ENCODE measurements at places on chromosomes 11 and 22. TPM values are rescaled to one million over a fixed set of nuclear protein-coding genes. Genes with fewer than 3 reads are reported as not detected.

DNA sequence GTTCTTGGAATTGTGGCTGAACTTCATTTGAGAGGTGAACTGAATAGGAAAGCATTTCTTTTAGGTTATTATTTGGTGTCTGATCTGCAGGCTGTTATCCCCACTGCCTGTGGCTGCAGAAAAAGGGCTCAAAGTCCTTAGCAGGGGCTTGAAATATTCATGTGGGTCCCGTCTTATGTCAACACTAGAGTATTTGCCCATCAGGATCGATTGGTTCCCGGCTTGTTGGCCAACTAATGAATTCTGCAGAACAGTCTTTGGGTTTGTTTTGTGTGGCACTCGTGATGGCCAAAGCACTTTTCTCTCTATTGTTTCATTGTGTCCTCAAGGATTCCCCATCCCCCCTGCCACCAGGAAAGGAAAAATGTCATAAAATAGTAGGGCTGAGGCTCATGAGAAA lies 211.9 kb downstream of the MYO18B start:
- no peak for DNase-seq
- no peak overlapping the region for H3K27ac ChIP-seq
- no peak overlapping the region for H3K4me3 ChIP-seq
- no peaks in the 10 kb centered on the region for H3K4me1 ChIP-seq
- no peaks in the 10 kb centered on the region for H3K36me3 ChIP-seq

Gene PHETA2
- 3.1 TPM for total RNA-seq

DNA sequence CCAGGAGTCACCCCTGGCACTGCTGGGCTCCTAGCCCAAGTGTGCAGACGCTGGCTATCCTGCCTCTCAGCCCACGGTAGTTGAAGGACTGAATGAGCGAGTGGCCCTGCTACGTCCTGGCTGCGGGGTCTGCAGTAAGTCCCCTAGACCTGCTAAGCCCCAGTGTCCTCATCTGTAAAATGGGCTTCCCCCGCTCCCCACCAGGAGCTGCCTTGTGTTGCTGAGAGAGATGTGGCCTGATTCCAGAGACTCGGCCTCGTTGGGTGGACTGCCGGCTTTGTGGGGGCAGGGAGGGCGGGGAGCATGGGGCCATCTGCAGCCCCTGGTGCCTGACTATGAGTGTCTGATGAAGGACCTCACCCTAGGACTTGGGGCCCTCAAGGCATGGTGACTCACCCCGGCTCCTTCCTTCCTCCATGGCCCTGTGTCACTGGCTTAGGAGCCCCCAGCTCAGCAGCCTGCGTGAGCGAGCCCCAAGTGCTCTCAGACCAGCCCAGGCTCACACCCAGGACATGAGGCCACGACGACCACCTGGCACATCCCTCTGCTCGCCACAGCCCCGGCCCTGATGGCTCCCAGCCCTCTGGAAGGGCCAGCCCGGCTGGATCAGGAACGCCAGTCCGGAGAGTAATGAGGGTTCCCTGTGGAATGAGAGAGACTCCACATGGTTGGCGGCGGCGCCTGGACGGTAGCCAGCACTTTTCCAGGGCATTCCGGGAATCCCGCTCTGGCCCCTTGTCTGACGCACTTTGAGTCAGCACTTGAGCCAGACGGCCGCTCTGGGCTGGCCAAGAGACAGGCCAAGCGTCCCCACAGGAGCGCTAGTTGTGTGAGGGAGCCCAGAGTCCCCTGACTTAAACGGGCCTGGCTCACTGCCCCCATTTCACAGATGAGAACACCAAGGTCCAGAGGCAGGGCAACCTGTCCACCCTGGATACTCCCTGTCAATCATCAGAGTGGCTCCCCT lies 50.5 kb upstream of the SHISAL1 start:
- H3K36me3 ChIP-seq, result no peaks in the 10 kb centered on the region
- H3K4me3 ChIP-seq, result no peak overlapping the region
- H3K27me3 ChIP-seq, result no peaks in the 10 kb centered on the region
- H3K27ac ChIP-seq, result no peak overlapping the region
- H3K4me1 ChIP-seq, result no peaks in the 10 kb centered on the region
- DNase-seq, result no peak

Gene TRIM48
- not detected for total RNA-seq

Gene GTSE1
- 27.4 TPM for total RNA-seq

Gene GRM5
- total RNA-seq, result not detected

Gene HPS4
- 36.7 TPM for total RNA-seq

GRCh38 chr11:86955111-86955360 lies 159 bp downstream of the FZD4 start:
- H3K27ac ChIP-seq, result peak overlapping the region; percentile 43
- peaks cover 5% of the 10 kb centered on the region for H3K4me1 ChIP-seq
- no peak for DNase-seq
- peaks cover 4% of the 10 kb centered on the region for H3K27me3 ChIP-seq

GRCh38 chr22:45246060-45246985 lies 5.6 kb upstream of the KIAA0930 start:
- H3K4me3 ChIP-seq, result no peak overlapping the region
- no peaks in the 10 kb centered on the region for H3K36me3 ChIP-seq

Gene LIMK2
- total RNA-seq, result 25.1 TPM

DNA sequence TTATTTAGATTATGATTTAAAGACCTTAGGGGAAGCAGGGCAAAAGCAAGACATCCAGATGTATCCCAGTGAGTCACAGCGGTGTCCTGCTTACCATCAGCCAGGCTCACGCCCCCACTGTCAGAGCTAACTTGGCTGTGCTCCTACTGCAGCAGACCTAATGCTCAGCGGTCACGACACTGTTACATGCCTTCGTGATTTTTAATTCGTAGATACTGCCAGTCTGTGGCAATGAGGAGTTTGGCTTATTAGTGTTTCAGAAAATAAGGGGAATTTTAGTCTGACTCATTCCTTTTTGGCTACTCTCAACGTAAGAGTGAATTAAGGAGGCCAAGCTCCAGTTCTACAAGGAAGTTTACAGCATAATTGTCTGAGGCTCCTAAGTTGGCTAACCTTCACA lies 22.7 kb downstream of the EFCAB6 start:
- H3K27me3 ChIP-seq, result no peaks in the 10 kb centered on the region
- no peaks in the 10 kb centered on the region for H3K4me1 ChIP-seq
- H3K36me3 ChIP-seq, result no peaks in the 10 kb centered on the region
- no peak overlapping the region for H3K27ac ChIP-seq
- no peak for DNase-seq

Measured in CD8-positive, alpha-beta memory T cell (primary cell).